ENCODE measurements at places on chromosomes 7 and 10.
A peak's percentile ranks its signal among the peaks of the same experiment; 100 is the strongest.

DNA sequence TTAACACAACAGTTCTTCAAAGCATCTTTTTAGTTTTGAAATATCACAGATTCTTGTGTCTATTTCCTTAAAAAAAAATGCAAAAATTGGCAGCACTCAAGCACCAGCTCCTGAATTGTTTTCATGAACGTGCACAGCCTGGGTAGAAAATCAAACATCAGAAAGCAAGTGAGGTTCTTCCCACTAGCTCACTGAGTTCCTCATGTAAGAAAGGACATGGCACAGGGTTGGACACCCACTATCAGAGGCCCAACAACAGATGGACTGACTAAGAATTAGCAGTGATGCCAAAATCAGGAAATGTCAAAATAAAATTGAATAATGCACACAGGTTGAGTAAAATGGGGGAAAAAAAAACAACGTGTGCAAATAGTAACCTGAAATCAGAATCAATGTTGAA lies 146.8 kb downstream of the PCLO start:
- no peak for DNase-seq

- no peak for DNase-seq
These were observed 1019.4 kb downstream of the KCNMA1 start for GRCh38 chr10:76618171-76618570.

DNA sequence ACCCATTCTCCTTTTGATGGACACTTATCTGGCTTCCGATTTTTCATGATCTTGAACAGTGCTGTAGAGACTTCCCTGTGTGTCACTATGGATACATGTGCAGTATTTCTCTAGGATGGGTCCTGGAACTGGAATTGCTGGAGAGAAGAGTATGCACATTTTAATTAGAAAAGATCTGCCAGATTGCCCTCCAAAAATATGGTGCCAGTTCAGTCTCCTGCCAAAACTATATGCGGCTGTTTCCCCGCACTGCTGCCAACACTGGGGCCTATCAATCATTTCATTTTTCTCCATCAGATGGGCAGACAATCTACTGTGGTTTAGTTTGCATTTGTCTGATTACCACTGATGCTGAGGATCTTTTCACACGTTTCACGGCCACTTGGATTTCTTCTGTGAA lies 105.0 kb downstream of the SH2D4B start:
- DNase-seq: no peak

DNA sequence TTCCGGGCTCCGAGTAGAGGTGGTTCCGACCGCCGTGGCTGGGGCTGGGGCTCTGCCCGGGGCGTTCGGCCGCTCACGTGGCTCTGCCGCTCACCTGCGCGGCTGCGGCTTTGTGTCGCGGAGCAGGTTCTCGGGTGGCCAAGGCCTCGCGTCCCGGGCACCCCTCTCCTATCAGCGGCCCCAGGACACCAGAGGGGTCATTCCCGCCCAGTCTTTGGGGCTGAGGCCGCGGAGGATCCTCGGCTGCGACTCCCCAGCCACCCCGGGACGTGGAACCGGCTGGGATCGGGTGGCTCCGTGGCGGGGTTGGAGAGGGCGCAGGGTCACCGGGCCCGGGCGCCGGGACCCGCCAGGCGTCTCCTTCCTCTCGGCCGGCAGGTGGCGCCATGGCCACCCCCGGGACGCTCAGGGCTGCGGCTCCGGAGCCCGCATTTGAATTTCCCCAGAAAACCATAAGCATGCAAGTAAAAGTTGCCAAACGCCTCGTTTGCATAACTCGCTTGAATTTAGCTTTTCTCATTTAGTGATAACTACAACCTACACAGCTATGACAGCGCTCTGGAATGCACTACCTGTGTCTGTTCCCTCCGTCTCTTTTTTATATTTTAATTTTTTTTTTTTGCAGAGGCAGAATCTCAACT lies 1.2 kb downstream of the COL26A1 start:
- peak; percentile 59 for DNase-seq

DNA sequence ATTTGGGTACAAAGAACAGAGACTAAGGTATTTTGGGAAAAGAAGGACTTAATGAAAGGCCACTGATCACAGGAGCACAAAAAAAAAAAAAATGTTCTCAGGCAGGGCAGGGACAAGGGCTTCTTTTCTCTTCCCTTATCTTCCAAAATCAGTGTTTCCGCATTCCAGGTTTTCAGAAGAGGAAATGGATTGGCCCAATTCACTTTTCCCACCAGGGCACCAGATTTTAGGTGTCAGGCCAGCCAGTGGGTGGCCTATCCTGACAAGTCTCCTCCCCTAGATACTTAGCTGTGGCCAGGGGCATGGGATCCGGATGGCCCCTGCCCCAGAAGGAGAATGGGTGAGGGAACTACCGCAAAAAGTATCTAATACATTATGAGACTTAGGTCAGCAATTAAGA lies 88.9 kb upstream of the WAC start:
- no peak for DNase-seq

DNA sequence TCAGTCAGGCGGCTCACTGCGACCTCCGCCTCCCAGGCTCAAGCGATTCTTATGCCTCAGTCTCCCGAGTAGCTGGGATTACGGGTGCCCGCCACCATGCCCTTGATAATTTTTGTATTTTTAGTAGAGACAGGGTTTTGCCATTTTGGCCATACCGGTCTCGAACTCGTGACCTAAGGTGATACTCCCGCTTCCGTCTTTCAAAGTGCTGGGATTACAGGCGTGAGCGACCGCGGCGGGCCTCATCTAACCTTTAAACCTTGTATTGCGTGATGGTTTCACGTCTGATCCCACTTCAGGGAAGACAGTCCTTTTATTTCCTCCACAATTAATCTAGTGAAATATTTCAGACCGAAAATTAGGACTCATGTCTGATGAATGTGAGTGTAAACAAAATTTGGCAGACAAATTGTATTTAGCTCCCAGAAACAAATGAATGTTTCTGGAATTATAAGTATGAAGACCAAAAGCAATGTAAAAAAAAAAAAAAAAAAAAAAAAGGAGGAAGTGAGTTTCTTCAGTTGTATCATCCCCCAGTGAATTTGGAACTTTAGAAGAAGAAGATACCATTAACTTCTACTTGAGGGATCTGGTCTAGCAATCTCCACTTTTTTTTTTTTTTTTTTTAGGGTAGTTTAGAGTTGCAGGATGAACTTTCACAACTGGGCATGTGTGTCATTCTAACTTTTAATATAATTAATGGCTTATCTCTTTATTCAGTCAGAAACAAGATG lies 1.6 kb downstream of the NUP42 start:
- no peak for DNase-seq

DNA sequence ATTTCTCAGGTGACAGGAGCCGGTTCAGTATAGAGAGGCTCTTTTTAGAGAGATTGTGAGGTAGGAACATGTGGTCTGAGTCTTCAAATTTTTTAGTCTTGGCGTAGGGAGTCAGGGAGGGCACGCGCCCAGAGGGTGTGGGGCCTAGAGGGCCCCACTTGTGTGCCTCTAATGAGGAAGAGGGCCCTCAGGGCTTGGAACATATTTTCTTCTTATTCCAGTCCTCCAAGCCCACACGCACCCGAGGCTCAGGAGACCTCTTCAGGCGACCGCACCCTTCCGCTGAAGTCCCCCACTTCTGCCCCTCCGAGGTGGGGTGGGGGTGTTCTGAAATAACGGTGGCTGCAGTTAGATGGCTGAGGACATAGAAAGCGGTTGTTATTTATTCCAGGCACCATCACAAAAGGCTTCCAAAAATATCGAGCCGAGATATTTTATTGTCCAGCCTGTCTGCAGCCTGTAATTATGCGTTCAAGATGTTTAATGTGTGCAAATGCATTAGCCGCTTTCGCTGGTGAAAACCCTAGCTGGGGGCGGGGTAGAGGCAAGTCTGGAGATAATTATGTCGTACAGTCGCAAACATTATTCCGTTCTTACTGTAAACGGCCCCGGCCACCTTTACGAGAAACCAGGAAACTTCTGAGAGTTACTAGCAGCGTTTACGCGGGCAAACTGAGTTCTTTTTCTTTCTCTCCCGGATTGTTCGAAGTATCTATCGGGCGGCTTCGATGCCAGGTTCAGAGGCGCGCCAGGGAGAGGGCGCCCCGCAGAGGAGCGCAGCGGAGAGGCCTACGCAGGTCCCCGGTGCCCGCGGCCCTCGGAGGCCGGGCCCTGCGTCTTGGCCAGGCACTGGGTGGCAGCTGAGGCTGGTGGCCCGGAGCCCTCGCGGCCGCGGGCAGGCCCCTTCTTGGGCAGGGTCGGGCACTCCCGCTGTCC lies 12.9 kb upstream of the HOXA13 start:
- DNase-seq: no peak

- DNase-seq: peak; percentile 61
These were observed 118.3 kb downstream of the CCDC71L start for GRCh38 chr7:106542550-106543220.

DNA sequence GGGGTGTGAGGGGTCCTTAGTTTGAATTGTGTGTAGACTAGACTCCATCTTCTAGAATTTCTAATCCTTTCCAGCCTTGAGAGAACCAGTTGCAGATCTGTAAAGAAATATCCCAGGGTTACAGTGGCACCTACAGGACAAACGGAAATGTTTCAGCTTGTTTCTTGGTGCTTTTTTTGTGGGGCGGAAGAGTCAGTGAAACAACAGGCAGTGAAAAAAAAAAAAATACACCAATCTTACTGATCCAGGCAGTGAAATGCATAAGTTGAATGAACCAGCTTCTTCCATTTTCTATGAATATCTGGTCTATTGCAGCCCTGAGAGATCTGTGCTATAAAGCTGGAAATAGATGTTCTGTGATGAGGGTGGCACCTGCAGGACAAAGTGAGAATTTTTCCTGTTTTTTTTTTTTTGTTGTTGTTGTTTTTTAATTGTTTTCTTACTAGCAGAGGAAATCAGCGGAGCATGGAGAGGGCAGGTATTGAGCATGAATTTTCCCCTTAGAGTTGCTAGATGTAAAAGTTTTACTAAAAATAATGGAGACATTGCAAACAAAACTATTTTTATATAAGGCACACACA lies 81.9 kb upstream of the DYNC1I1 start:
- DNase-seq: peak; percentile 46

GRCh38 chr10:89042562-89042961 lies 52.0 kb downstream of the FAS start:
- DNase-seq: no peak

DNA sequence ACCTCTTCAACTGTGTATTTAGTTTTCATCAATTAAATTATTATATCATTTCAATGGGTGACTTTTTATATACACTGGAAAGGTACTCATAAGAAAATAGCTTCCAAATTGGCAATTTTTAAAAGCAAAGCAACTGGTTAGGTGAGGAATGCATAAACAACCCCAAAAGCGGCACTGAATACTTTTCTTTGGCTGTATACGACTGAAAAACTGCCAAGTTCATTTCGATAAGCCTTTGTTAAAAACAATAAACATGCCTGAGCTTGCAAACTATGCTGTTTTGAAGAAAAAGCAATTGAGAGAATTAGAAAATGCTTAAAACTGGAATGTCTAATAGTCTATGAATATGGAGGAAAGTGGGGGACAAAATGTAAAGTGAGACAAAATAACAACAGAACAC lies 2.9 kb downstream of the SLC16A12 start:
- no peak for DNase-seq

DNA sequence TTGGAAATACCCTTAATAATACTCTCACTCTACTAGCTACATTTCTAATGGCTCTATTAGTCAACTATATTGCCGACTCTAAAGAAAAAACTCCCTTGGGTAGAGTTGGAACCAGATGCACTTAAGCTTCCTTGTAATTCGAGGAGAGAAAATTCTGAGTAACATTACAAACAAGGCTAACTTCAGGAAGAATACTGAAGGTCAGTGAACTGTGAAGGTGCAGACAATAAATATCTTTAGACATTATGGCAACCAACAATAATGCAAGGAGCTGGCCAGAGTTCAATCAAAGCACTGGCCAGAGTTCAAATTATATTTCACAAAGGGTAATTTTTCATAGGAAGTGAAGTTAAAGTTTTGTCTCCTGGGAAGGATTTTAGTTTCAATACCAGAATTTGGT lies 40.7 kb upstream of the MRLN start:
- no peak for DNase-seq

Measured in kidney capillary endothelial cell (primary cell).